ENCODE measurements at places on chromosomes 3 and 15.

GRCh38 chr3:54736459-54736858, 191.4 kb downstream of the LRTM1 start:
- no peak for DNase-seq

- DNase-seq, result peak; percentile 76
Measured at GRCh38 chr15:68930268-68931022, at the start of gene SPESP1. Gene SPESP1, plus strand, starts transcription at chr15:68930525. Its CDS starts 129 bp downstream, at chr15:68930654.

DNA sequence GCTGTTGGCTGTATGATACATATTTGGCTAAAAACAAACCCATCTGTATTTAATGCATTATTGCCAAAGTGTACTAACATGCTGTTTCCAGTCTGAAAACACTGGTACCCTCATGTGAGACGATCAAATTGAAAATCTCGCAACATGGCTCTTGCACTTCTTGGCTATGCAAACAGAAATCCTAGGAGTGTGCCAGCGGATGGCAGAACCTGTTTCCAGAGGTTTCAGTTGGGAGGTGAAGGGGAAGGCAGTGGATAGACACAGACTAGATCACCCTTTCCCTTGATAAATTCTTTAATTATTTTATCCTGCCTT, 350.3 kb downstream of the TUSC7 start:
- no peak for DNase-seq

GRCh38 chr3:184461219-184461618, 81.4 kb downstream of the CHRD start:
- no peak for DNase-seq

GRCh38 chr3:184148076-184148475, 7.1 kb upstream of the DVL3 start:
- no peak for DNase-seq

- no peak for DNase-seq
Measured at GRCh38 chr3:115663414-115663813, 40.1 kb downstream of the GAP43 start.

DNA sequence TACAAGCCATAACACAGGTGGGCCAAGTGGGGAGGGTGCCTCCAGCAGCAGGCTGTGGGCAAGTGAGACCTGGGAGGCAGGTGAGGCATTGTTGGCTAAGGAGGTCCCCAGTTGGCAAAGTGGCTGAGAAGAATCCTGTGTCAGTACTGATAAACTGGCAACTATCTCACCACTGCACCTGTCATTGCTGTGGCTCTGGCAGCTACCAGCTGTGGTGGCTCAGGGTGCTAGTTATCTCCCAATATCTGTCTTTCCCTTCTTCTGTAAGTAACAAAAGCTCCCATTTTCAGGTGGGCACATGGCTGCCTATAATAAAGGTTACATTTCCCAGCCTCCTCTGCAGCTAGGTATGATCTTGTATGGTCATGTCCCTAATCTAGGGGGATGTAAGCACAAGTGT, 80.6 kb upstream of the RNF7 start:
- DNase-seq, result no peak

DNA sequence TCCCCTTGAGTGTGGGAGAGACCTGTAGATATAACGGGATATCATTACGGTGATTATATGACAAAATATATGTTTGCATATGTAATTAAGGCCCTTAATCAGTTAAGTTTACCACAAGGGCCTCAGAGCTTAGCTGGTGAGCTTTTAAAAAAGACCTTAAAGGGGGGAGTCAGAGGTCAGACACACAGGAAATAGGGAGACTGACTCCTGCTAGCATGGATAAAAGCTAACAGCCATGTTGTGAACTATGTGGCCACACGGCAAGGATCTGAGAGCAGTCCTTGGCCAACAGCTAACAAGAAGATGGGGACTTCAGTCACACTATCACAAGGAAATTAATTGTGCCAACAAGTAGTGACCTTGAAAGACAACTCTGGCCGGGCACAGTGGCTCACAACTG, 3.1 kb downstream of the STAG1 start:
- DNase-seq, result no peak

DNA sequence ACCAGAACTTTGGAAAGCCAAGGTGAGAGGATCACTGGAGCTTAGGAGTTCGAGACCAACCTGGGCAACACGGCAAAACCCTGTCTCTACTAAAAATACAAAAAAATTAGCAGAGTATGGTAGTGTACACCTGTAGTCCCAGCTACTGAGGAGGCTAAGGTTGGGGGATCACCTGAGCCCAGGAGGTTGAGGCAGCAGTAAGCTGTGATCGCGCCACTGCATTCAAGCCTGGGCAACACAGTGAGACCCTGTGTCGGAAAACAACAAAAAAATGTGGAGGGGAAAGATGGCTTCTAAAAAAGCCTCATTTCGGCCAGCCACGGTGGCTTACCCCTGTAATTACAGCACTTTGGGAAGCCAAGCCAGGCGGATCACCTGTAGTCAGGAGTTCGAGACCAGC, 54.5 kb downstream of the SETD2 start:
- no peak for DNase-seq

- no peak for DNase-seq
Measured at GRCh38 chr3:195807681-195808121, 4.0 kb downstream of the MUC4 start.

DNA sequence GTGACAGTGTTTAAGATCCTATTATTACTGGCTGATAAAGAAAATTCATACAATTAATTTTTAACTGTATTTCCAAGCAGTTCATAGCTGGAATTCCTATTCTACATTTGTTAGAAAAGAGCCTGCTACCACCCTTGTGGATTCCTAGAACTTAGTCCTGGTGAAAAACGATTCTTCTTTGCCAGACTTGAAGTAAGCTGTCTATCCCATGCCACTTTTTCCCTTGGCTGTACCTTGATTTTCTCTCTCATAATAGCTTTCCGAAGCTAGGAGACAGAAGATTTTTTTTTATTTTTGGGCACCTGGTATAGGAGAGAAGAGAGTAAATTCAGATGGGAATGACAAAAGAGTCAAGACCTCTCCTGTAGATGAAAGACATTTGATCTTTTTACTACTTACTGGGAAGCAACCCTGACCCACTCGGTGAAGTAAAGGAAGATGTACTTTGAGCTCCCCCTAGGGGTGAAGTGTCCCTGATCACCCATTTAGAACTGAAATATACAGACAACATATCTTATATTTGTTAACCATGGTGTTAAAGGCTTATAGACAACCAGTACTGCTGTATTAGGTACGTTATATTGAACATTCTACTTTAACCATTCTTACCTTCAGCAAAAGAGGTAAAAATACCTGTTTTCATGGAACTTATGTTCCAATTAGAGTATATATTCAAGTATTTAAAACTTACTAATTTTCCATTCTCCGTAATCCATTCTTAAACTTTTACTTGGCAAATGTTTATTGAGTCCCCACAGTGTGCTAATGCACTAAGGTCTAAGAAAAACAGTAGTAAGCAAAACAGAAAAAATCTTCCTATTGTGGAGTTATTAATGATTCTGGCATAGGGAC, 36.2 kb upstream of the C3orf38 start:
- DNase-seq, result peak; percentile 63

- DNase-seq, result peak; percentile 57
Measured at GRCh38 chr3:158105119-158105709, 1.0 kb downstream of the SHOX2 start.

- no peak for DNase-seq
Measured at GRCh38 chr3:128572644-128573105, 77.9 kb downstream of the RPN1 start.

- peak; percentile 88 for DNase-seq
Measured at GRCh38 chr3:10286596-10287295, 6.0 kb downstream of the GHRL start.

GRCh38 chr15:55799291-55800212, 56.6 kb upstream of the PRTG start:
- DNase-seq, result peak; percentile 42

GRCh38 chr3:106302451-106303221, 433.8 kb upstream of the CBLB start:
- no peak for DNase-seq

GRCh38 chr3:54966979-54967378, 39.1 kb upstream of the LRTM1 start:
- no peak for DNase-seq

DNA sequence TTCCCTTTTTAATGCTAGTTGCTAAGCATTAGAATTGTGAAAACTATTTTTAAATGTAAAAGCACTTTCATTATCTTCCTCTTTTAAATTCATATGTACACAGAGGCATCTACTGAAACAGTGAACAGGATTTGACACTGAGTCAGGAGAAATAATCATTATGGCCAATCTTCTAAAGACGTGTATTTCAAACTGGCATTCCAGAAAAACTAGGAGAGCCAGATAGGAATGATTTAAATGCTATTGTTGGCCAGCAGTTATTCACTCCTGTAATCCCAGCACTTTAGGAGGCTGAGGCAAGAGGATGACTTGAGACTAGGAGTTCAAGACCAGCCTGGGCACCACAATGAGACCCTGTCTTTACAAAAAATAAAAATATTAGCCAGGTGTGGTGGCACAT, 67.6 kb upstream of the RAP2B start:
- DNase-seq, result no peak

DNA sequence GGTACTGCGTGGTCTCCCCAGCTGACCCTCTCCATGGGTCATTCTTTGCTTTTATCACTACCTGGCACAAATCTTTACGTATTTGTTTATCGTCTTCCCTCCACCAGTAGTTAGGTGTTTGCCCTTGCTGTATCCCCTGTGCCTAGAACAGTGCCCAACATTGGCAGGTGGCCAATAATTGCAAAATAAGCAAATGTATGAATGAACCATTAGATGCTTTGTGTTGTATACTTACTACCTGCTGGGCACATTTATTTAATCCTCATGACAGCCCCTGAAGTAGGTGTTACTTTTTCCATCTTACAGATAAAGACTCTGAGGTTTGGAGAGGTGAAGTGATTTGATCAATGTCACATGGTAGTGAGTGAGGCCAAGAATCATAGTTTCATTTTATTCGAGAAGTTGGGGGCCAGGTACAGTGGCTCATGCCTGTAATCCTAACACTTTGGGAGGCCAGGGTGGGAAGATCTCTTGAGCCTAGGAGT, 2.0 kb upstream of the TWF2 start:
- no peak for DNase-seq

- no peak for DNase-seq
Measured at GRCh38 chr3:45168451-45168850, 22.3 kb upstream of the CDCP1 start.

GRCh38 chr3:36959821-36960220, 15.0 kb upstream of the TRANK1 start:
- DNase-seq, result peak; percentile 14

DNA sequence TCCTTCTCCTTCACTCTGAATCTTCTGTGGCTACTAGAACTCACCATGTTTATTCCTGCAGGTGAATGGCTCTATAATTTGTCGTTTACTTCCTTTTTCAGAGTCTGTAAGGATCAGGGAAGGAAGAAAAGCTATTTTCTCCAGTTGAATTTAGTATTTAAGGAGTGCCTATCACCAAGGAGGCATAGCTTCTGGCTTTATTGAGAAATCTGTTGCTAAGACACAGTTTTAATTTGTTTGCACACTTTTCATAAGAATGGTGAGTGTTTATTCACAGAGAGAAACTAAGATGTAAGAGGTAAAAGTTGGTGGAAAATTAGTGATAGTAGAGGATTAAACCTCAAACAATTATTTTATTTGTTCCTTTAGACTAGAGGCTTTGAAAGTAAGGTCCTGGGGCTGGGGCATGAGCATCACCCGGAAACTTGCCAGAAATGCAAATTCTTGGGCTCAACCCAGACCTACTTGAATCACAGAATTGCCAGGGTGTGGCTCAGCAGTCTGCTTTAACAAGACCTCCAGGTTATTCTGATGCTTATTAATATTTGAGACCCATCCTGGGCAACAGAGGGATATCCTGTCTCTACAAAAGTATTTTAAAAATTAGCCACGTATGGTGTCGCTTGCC, 461.3 kb downstream of the AGBL1 start:
- DNase-seq, result no peak

DNA sequence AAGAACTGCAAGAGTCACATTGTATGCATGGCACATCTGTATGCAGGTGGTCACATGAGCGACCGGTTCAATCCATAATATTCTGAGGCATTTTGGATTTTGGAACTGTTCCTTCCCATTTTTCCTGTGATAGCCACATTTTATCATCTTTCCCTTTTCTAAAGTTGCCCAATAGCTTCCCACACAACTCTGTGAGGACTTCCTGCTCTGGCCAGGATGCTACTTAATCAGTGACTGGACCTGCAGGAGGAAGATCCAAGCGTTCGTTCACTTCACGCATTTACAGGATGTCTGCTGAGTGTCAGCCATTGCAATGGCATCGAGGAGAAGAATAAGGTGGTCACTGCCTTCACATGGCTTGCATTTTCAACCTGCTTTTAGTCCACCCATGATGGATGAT, 9.8 kb downstream of the KLHL6 start:
- DNase-seq, result no peak

DNA sequence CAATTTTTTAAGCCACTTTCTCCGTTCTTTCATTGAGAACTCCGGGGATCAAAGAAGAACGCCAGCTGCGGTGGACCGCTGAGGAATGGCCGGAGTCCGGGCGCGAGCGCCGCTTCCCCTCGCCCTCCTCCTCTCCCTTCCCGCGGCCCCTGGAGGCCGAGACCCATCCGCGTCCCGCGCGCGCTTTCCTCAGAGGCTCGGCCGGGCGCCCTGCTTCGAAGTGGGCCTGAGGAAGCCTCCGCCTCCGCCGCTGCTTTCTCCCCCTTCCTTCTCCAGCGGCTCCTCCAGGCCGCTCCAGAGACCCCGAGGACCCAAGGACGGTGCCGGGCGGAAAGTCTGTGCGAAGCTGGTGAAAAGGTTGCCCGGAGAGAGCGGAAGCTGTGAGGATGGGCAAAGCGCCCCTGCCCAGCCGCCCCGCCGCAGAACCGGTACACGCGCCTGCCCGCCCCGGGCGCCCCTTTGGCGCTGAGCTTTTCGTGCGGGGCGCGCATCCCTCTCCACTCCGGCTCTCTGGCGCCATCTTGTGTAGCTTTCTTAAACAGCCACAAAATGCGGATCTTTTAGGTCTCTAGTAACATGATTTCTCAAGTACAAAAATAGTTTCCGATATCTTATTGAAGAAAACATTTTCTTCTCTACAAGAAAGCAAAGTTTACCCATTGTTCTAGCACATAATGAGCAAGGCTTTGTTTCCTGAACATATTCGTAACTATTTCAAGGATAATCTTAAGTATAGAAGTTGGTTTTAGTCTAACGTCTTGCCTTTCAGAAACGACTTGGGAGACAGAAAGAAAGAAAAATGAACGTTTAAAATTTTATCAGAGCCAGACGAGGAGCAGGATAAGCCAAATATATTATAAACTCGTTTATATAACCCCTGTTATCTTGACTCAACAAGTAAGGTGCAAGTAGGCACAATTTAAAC, 59.2 kb upstream of the FAM174B start:
- peak; percentile 76 for DNase-seq

DNA sequence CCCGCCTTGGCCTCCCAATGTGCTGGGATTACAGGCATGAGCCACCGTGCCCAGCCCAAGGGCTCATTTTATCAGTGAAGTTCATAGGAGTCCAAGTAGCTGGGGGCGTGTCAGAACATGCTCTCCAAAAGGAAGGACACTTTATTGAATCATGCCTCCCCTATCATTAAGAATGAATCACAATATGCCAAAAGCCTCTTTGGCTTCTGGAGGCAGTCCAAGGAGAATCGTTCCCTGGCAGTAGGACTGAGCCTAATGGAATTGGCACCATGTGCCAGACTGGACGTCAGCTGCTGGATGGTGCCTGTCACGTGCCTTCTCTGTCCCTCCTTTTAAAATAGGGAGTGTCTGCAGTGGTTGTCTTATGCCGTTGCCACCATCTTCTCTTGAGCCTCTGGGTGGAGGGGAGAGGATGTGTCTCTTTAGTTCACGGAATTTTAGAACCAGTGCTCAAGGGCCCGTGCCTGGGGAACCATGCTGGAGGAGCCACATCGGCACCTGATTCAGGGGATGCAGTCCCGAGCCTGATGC, 234.7 kb upstream of the LYSMD4 start:
- DNase-seq, result no peak
